ENCODE measurements at places on chromosomes 12 and 14.

DNA sequence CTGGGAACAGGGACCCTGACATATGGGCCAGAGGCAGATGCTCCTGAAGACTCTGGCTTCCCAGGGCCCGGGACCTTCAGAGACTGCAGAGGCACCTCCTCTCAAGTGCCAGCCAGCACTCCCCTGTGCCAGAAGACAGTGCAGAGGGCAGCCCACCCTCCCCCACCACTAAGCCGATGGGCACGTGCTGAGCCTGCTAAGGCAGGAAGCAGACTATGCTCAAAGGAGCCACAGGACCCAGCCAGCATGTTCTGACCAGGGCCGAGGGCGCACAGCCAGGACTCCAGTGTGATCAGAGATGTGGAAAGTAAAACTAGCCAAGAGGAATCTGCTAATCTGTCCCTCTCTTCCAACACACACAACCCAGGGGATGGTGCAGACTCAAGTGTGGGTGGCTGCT is 29.8 kb downstream of the DIO3 start:
- no peak for DNase-seq

DNA sequence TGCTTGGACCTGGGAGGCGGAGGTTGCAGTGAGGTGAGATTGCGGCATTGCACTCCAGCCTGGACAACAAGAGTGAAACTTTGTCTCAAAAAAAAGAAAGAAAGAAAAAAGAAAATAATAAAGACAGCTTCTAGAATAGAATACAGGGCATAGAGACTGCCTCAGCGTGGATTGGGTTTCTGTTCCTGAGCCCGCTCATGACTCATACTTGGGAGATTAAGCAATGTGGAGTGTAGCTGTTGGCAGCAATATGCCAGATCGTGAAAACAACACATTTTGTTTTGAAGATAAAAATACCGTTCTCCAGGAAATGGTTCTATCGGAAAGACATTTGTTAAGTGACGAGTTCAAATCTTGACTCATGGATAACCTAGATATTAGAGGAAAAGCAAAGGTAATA is 67.2 kb downstream of the GLT1D1 start:
- no peak for DNase-seq

DNA sequence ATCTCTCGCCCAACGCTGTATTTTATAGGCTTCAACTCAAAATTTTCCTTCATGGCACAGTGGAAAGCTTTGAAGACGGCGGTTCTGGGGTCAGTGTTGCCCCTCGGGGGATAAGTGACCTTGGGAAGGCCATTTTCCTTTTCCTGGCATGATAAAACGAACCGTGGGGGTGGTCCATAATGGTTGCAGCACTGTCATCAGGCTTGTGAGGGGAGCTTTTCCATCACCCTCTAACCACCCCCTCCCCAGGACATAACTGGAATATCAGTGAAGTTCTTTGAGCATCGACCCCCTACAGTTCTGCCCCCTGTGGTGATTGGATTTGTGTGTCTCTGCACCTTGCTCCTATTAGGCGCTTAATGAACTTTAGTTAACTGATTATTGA is 16.0 kb downstream of the FOS start:
- no peak for DNase-seq

- DNase-seq = no peak
These were observed 170.0 kb upstream of the PRMT8 start for GRCh38 chr12:3320881-3321509.

- peak; percentile 18 for DNase-seq
These were observed 384.8 kb downstream of the BMP4 start for GRCh38 chr14:53571641-53572328.

GRCh38 chr12:116916714-116917114 is 6.0 kb downstream of the FBXW8 start:
- DNase-seq = peak; percentile 95

- DNase-seq = peak; percentile 79
These were observed 96.0 kb downstream of the ATXN2 start for GRCh38 chr12:111503116-111503515.

GRCh38 chr12:4293299-4293965 is 19.9 kb downstream of the CCND2 start:
- DNase-seq = no peak

- DNase-seq = no peak
These were observed 22.9 kb upstream of the BCDIN3D start for GRCh38 chr12:49865782-49866135.

GRCh38 chr12:51482929-51483697 is 58.5 kb downstream of the SLC4A8 start:
- no peak for DNase-seq

DNA sequence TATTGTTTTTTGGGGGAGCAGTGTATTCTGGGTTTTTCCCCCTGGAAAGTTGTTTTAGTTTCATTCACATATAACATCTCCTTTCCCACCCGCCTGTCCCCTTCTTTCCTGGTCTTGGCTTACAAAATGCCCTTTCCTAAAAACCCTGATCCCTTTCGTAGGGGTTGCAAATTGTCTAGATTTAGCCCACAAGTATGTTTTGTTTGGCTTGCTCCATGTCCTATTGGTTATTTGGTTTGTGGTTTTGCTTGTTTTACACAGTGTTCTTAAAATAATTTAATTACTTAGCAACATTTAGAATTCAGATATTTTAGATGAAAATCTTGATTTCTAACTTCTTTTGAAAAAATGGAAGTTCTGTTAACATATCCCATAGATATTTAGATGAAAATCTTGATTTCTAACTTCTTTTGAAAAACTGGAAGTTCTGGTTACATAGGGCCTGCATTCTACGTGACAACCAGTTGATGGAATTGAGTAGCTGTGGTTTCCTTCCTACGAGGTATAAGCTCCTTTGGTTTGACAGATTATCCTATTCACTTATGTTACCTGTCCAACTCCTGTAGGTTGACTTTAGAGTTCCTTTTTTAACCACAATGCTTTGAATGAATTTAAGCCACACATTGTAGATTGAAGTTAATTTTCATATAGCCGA is 89.2 kb upstream of the TMEM263 start:
- DNase-seq = no peak

GRCh38 chr14:90578283-90578985 is 181.6 kb downstream of the CALM1 start:
- no peak for DNase-seq

GRCh38 chr14:105091517-105092170 is 26.4 kb upstream of the GPR132 start:
- no peak for DNase-seq

GRCh38 chr12:40106655-40107054 is 774 bp upstream of the SLC2A13 start:
- DNase-seq = peak; percentile 2

GRCh38 chr12:53751336-53752191 is at the start of gene CISTR:
Gene CISTR, minus strand, starts transcription at chr12:53751979.
- peak; percentile 20 for DNase-seq

GRCh38 chr14:65377576-65377975 is 35.0 kb upstream of the FUT8 start:
- peak; percentile 33 for DNase-seq

- no peak for DNase-seq
These were observed 56.5 kb downstream of the KDM2B start for GRCh38 chr12:121524196-121524916.

- DNase-seq = peak; percentile 29
These were observed 53.8 kb upstream of the NPFF start for GRCh38 chr12:53560912-53561589.

GRCh38 chr12:3972576-3972975 is 99.4 kb upstream of the PARP11 start:
- DNase-seq = no peak

DNA sequence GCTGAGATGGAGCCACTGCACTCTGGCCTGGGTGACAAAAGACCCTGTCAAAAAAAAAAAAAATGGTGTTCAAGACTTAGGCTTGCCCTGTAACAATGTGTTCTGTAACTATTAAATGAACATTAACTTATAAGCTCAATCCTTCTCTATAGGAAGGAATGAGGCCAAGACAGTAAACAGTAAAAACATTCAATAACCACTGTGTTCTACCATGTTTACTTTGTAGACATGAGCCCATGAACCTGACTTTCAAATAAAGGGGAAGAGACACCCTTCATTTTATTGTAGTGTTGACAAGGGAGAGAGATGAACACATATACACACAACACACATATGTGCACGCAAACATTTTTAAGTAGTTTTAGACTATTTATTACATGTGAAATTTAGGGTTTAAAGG is 20.1 kb upstream of the RASSF3 start:
- DNase-seq = no peak

GRCh38 chr12:94435511-94435927 is 24.1 kb downstream of the CEP83 start:
- no peak for DNase-seq

GRCh38 chr12:108630481-108631207 is 3.0 kb downstream of the SELPLG start:
- DNase-seq = peak; percentile 79

- DNase-seq = no peak
These were observed 11.3 kb downstream of the DNAH10 start for GRCh38 chr12:123773375-123773774.

GRCh38 chr12:65694130-65694529 is 130.2 kb upstream of the HMGA2 start:
- no peak for DNase-seq

DNA sequence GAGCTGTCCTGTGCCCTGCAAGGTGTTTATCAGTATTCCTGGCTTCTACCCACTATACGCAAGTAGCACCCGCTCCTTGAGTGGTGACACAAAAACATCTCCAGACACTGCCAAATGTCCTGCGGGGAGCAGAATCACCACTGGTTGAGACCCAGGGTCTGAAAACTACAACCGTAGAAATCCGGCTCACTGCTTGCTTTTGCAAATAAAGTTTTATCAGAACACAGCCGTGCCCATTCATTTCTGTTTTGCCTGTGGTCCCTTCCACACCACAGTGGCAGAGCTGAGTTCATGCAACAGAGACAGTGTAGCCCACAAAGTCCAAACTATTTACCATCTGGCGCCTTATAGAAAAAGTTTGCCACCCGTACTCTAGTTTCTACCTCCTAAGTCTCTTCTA is 125.7 kb upstream of the DIO3 start:
- DNase-seq = no peak

- DNase-seq = no peak
These were observed 121.1 kb downstream of the CAND1 start for GRCh38 chr12:67390273-67390672.

DNA sequence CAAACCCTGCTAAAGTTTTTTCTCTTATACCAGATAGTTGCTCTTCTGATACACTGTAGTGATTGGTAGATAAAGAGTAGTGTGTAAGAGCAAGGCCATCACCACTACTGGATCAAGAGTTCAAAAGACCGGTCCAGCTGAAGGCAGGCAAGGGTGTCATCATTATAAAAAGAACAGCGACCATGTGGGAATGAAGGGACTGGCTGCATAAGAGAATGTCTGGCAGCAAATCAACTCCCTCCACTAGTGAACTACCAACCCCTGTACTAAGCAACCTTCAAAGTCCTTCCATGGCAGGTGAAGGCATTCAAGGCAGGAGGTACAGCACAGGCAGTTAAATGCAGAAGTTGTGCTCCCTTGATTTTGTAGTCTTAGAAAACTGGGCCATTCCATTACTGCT is 53.5 kb downstream of the EGLN3 start:
- DNase-seq = no peak

- no peak for DNase-seq
These were observed 76.8 kb upstream of the PLEKHA5 start for GRCh38 chr12:19052689-19053088.

DNA sequence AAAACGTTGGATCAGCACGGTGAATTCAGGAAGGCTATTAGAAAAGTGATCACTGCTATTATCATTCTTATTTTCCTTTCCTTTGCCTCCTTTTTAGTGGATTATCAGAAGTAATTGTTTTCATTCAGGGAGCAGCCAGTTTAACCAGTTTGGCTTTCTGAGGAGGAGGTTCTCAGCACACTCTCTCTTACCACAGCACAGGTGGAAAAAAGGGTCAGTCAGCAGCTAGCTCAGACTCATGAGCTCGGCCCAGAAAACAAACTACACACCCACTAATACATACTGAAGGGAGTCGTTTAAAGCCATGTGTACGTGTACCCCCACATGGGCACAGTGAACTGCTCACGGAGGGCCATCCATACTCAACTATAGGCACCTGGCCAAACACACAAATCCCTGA is 23.2 kb upstream of the MAGOHB start:
- DNase-seq = no peak

GRCh38 chr12:50901685-50902113 is 50.6 kb upstream of the HIGD1C start:
- DNase-seq = no peak
